ENCODE measurements at places on chromosomes 5 and 9.

GRCh38 chr5:107466233-107466769, 204.4 kb downstream of the EFNA5 start:
- peak; percentile 49 for DNase-seq

DNA sequence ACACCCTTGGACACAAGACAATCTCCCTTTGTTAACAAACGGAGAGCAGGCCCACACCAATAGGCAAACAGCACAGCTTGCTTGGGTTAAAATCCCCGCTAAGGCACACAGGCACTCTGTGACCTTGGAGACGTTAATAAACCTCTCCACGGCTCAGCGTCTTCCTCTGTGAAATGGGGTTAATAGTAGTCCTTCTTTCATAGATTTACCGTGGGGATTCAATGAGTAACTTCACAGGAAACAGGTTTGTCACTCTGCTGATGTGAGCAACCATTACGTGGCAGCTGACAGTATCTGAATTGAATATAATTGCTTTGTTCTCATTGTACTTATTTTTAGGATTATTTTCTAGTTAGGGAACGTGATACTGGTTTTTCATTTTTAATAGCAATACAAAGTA, 65.2 kb upstream of the ADRA1B start:
- no peak for DNase-seq

GRCh38 chr9:34179213-34180136, 632 bp downstream of the UBAP1 start:
- DNase-seq, result peak; percentile 93

DNA sequence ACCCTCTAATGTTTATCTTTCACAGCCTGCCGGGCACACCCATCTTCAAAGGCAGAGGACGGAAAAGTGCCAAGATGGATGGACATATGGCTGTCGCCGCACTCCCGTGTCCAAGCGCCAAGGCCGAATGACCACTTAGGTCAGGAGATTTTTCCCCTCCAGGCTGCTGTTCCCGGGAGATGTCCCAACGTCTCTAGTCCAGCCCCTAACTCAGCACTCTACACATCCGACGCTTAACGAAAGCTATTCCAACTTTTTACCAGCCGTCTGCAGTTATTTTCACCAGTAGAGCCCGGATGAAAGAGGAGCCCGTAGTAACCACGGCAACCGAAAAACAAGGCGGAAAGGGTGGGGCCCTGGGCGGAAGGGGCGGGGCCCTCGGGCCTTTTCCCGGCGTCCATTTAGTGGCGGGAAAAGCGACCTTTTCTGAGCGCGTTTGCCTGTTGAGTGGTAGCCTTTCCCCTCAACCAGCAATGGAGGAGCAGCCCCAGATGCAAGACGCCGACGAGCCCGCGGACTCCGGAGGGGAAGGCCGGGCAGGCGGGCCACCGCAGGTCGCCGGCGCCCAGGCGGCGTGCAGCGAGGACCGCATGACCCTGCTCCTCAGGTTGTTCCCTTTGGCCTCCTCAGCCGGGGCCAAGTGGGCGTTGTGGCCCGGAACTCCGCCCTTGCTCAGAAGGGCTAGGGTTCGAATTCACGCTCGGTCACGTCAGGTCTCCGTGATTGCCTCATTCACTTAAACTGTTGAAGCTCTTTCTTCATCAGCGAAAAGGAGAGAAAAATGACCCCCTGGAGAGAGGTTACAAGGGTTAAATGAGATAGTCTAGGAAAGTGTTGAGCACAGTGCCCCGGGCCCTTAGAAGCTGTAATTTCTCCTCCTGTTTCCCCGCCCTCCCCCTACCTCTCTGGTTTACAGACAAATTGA, at the start of gene CENPH:
Gene CENPH (plus strand): TSS at position 422 of the 925 bp plus-strand sequence. CDS start 52 bp downstream, at position 474.
- DNase-seq, result peak; percentile 98

DNA sequence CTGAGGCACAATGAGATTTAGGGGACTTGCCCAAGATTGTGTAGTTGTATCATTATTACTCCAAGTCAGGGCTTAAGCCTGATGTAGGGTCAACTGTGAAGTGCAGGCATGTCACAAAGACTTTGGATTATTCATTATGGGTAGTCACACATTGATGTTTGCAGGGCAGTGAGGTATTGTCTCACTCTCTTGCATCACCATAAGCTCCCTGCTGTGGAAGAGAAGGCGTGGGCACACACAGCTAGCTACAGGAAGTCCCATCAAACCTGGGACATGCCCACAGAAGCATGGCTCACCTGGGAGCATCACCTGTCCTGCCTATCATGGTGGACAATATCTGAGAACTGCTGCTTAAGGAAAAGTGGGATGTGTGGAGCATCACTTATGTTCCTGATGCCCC, 42.1 kb downstream of the TMOD1 start:
- DNase-seq, result no peak

- peak; percentile 65 for DNase-seq
These were observed 61.5 kb downstream of the LNPEP start for GRCh38 chr5:96997265-96997859.

- DNase-seq, result peak; percentile 25
These were observed 215.7 kb upstream of the S1PR3 start for GRCh38 chr9:88775559-88775958.

DNA sequence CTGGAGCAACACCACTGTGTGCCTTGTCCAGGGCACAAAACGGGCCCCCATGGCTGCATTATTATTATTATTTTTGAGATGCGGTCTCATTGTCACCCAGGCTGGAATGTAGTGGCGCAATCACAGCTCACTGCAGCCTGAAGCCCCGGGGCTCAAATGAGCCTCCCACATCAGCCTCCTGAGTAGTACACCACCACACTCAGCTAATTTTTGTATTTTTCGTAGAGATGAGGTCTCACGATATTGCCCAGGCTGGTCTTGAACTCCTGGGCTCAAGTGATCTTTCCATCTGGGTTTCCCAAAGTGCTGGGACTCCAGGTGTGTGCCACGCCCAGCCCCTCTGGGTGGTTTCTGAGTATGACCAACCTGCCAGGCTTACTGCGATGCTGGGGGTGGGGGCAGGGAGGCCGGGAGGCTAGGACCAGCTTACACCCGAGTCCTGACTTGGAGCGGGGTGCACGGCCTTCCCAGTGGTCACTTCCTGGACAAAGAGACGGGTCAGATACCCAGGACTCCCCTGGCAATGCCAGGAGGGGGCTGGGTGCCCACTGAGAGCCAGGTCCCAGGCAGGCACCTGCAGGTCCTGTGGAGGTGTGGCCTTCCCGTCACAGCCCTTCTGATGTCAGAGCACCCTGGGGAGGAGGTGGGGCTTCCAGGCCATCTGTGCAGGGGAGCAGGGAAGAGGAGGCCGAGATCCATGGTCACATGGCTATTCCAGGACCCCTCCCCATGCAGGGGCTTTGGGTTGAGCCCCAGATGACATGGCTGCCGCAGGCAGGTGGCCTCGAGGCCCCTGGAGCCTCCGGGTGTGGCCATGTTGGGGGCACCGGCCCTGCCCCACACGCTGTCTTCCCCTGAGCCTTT, 8.3 kb upstream of the NRARP start:
- DNase-seq, result no peak

GRCh38 chr5:187617-188451, 3.5 kb upstream of the LRRC14B start:
- DNase-seq, result no peak

DNA sequence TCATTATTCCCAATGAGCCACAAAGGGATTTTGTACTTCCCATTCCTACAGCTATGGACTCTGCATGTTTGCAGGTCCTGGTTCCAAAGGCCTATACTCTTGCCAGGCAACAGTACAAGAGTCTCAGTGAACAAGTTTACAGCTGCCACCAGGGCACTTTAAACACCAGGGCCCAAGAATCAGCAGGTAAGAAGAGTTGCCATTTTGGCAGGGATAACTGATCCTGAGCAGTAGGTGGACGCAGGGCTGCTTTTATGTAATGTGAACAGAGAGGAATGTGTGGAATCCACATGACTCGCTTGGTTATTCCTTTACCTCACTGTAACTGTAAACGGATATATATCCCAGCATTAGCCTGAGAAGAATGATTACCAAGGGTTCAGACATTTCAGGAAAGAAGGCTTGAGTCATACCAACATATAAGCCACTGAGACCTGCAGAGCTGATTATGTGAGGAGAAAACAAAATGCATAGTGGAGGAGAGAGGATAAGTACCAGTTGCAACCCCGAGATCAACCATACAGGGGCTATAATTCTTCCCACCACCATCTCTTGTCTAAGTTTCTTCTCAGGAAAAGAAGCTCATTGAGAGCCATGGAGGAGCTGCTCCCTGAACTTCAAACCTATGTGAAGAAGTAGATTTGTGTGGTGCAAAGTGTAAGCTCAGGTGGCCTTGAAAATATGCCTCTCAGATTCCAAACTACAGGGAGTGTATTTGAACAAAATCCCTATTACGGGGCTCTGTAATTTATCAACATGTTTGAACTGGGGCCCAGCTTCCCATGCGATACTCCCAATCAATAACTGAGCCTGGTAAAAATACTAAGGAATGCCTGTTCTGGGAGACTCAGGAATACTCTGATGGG, 24.6 kb downstream of the RAPGEF6 start:
- peak; percentile 37 for DNase-seq

- DNase-seq, result peak; percentile 75
These were observed 15.7 kb upstream of the TSSK1B start for GRCh38 chr5:113450462-113450861.

- DNase-seq, result no peak
These were observed 52.8 kb downstream of the CTNND2 start for GRCh38 chr5:11851416-11851815.

- no peak for DNase-seq
These were observed 125.5 kb downstream of the DCP2 start for GRCh38 chr5:113102121-113102531.

DNA sequence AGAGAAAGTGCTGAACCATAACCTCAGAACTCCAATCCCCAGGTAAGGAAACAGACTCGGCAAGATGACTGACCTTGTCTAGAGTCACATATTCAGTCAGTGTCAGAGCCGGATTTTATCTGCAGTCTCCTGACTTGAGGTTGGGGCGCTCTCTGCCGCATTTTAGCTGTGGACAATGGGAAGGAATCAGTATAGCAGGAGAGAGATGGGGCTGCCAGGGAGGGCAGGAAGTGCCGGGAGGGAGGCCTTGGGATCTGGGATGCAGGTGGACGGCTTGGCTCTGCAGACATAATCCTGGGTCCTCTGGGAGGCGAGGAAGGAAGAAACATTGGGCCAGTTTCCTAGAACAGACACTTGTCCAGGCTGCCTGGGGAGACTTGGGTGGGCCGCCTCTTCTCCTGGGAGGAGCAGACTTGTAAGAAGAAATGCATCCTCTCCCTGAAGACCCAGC, 39.7 kb upstream of the COL15A1 start:
- DNase-seq, result no peak

GRCh38 chr9:126375386-126375785, 48.8 kb downstream of the MVB12B start:
- DNase-seq, result no peak

- no peak for DNase-seq
These were observed 22.8 kb downstream of the ITK start for GRCh38 chr5:157203417-157203816.

DNA sequence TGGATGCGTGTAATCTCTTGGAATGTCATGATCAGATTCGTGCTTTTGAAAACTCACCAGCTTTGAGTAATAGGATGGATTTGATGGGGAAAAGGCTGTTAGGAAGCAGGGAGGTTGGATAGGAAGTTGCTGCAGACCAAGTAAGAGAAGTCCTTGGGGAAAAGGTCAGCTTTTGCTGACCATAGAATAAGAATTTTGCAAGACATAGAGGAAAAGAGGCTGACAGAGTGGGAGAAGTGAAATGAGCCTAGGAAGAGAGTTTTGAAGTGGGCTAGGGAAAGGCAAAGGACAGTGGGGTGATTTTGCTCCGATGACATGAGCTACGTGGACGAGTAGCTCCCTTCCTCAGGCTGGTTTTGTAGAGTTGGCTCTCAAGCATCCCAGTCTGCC, 31.5 kb downstream of the RHOBTB3 start:
- no peak for DNase-seq

- DNase-seq, result peak; percentile 75
These were observed 232.6 kb downstream of the EPB41L4A start for GRCh38 chr5:112186401-112186990.

GRCh38 chr5:159655757-159656409, 260.4 kb upstream of the ADRA1B start:
- no peak for DNase-seq

DNA sequence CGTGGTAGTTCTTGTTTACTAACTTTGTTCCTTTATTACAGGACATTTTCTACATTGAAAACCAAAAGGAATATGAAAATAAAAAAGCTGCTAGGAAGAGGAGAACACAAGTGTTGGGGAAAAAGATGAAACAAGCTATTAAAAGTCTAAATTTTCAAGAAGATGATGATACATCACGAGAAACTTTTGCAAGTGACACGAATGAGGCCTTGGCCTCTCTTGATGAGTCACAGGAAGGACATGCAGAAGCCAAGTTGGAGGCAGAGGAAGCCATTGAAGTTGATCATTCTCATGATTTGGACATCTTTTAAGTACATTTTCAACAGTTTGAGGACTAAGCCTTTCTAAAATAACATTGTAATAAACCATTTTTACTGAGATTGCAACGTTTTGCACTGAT, 23.8 kb downstream of the PHAX start:
- DNase-seq, result peak; percentile 85

- DNase-seq, result peak; percentile 57
These were observed 111.7 kb downstream of the EDIL3 start for GRCh38 chr5:84272771-84273516.

- no peak for DNase-seq
These were observed 13.1 kb upstream of the CMBL start for GRCh38 chr5:10320793-10321192.

DNA sequence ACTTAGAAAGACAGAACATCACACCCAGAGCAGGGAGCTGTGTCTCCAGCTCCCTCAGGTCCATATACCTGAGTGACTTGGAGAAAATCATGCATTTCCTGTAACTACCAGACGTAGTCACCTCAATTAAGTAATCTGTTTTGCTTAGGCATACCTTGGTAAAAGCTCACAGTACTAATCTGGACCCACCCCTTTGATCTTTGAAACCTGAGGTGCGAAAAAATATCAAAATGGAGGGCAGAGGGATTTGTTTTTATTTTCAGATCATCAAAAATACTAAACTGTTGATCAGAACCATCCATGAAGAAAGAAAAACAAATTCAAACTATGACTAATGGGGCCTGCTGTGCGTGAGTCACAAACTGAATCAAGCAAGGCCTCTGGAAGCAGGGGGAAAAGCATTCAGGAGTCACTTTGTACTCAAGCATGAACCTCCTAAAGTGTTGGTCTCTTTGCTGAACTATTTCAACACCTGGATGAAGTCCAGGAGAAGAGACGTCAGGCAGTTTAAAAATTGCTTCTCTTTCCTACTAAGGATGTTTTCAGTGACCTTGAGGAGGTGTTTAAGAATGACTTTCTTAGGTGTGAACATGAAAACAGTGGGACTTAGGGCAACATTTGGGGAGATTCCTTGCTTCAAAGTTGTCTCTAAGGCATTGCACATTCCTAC, 76.3 kb downstream of the MUSK start:
- DNase-seq, result peak; percentile 95

DNA sequence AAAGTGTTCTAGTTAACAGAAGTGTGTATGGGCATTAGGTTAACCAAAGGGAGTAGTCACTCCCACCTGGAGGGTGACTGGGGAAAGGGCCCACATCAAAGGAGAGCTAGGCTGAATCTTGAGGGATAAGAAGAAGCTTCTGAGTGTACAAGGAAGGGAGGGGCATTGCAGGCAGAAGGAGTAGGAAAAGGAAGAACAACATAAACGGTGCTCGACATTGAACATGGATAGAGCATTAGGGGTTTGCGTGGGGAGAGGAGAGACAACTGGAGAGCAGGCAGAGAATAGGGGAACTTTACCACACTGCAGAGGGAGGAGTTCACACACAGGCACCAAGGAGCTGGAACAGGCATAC, 5.3 kb upstream of the GLRX start:
- DNase-seq, result no peak

GRCh38 chr9:92245005-92245797, 48.3 kb downstream of the IARS1 start:
- DNase-seq, result peak; percentile 74

Measured in adipocyte (in vitro differentiated cells).